ENCODE measurements at places on chromosomes 12 and 14. TPM values are rescaled to one million over a fixed set of nuclear protein-coding genes. Genes with fewer than 3 reads are reported as not detected.

The SETD1B gene
- 27.5 TPM for total RNA-seq

The STON2 gene
- 17.1 TPM for total RNA-seq

The TTC6 gene
- 1.7 TPM for total RNA-seq

The CFAP54 gene
- total RNA-seq: 0.82 TPM

The TMEM63C gene
- 34.9 TPM for total RNA-seq

The TARBP2 gene
- 22.9 TPM for total RNA-seq

The GLI1 gene
- 0.46 TPM for total RNA-seq

The MAPK1IP1L gene
- total RNA-seq: 72.7 TPM

DNA sequence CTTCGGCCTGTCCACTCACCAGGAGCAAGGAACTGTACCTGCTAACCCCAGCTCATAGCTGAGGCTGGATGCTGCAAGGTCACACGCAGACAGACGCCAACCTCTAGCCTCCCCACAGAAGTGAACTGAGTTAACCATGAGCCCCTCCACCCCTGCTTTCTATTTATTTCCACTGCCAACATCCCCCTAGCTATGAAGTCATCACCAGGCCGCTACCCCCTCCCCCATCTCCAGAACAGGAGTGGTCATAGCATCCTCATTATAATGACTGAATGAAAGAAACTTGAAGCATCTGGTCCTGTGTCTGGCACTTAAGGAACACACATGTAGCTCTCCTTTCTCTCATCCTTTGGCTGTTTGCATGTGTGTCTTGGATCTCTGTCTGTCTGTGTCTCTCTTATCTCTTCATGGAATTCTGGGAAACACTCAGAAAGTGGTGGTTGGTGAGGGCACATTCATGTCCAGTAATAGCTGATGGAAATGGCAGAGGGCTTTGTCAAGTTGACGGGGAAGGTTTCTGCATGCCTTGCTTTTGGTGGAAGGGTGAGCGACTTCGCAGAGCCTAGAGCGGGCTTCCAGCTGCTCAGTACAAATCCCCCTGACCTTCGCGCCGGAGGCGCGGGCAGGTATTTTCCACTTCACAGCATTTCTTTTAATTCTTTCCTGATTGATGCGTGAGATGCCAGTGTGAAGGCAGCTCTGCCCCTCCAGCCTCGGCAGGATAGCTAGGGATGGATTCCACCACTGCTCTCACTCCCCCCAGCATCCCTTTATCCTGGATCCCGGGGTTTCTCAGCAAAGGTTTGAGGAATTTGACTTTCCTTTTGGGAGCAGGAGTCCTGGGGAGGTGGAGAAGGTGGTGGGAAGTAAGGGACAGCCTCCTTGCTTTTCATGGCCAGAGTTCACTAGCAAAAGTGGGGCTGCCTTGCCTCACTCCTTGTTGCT, 198.2 kb downstream of the CHST11 start:
- DNase-seq: no peak

GRCh38 chr14:71403656-71404055, 496.4 kb downstream of the PCNX1 start:
- no peak for DNase-seq

DNA sequence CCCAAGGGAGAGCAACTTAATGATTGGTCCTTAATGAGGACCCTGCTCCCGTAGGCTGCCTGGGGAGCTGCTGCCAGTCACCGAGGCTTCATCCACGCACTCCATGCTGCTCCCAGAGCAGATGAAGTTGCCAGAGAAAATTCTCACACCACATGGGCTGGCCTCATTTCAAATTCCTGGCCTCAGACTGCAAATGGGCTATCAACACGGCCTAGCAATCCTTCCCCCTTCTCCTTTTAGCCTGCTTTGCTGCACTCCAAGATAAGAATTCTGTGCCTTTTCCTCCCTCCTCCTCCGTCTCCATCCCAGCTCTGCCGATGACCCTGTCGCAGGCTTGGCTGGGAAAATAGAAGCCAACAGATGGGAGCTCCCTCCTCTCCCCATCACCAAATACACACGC, 10.8 kb upstream of the DGLUCY start:
- no peak for DNase-seq

DNA sequence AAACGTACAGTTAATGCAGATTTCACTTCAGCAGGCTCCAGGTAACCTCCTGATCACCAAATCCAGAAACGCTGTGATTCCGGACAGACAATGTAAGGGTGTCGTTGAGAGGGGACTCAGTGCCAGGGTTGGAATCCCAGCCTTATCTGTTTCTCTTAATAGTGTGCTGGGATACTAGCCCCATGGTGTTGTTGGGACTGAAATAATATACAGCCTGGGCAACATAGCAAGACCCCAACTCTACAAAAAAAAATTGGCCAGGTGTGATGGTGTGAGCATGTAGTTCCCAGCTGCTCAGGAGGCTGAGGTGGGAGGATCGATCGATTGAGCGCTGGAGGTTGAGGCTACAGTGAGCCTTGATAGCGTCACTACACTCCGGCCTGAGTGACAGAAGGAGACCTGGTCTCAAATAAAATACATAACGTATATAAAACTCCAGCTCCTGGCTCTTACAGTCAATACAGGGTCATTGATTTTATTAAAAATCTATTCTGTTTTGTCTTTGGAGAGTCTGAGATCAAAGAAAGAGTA, 1.3 kb downstream of the PEBP1 start:
- DNase-seq: no peak

- DNase-seq: no peak
Measured at GRCh38 chr14:26382901-26383685, 214.7 kb downstream of the NOVA1 start.

- DNase-seq: peak; percentile 76
Measured at GRCh38 chr14:75418850-75419768, 8.7 kb upstream of the JDP2 start.

DNA sequence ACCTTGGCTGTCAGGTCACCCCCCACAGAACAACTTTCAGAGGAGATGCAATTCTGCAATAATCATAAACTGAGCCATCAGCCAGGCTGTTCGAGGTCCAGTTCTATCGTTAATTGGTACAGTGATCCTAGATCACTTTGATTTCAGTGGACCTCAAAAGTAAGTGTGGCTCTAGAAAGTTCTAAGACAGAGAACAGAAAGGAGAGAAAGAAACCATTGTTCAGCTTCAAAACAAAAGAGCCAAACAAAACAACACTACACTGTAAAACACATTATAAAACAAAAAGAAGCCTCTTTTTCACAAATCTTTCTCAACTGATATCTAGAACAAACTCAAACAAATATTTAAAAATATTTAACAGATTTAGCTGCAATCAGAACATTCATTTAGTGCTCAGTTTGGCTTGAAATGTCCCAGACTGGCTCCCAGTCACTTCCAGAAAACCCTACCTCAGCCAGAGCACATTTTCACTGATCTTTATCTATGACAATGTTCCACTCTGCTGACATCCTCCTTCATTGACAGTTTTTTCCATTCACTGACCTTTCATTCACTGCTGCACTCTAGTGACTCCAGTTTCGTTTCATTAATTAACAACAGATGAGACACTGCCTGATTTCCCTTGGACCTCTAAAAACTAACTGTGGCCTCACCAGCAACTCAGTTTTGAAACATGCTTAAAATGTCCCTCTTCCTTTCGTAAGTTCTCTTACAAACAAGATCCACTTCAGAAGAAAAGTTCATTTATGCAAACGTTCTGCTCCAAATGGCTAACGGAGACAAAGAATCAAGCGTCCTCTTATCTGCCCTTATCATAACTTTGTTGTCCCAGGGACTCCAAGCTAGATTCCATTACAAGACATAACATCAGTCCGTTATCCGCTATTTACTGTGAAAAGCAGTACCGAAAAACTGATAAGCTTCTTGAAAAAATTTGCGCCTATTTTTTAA, 56.8 kb downstream of the DUSP16 start:
- DNase-seq: no peak

- no peak for DNase-seq
Measured at GRCh38 chr12:104183443-104183842, 32.1 kb upstream of the TXNRD1 start.

- DNase-seq: no peak
Measured at GRCh38 chr14:54637270-54638134, 70.6 kb downstream of the SAMD4A start.

DNA sequence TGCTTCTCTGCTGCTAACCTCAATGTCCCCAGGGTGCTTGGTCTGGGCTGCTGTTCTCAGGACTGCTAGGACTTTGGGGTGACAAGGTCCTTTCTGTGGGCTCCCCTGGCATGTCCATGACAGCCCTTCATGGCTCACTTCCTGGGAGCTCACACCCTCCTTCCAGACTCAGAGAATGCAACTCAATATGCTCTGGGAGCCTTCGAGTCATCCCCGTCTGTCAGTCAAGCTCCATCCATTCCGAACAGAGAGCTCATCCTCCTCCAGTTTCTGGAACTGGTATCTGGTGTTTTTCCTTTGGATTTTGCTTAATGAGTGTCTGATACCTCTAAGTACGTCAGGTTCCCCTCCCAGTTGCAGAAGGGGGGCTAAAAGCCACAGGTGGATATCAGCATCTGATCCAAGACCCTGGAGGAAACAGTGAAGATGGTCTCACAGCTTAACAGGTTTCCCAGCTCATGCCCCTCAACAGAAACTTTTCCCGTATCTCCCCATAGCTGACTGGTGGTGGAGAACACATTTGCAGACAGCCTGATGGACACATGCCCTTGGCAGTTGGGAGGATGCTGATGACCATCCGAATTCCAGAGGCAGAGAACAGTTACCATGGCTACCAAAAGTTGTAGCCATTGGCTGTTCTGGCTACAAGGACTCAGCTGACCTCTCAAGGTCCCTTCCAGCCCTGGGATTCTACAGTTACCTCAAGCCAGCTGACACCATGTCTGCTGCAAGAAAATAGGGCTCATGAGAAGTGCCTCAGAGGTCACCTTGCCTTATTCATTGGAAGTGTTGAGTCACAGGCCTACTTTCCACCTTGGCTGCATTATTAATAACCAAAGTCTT, 9.5 kb upstream of the RAB35 start:
- no peak for DNase-seq

DNA sequence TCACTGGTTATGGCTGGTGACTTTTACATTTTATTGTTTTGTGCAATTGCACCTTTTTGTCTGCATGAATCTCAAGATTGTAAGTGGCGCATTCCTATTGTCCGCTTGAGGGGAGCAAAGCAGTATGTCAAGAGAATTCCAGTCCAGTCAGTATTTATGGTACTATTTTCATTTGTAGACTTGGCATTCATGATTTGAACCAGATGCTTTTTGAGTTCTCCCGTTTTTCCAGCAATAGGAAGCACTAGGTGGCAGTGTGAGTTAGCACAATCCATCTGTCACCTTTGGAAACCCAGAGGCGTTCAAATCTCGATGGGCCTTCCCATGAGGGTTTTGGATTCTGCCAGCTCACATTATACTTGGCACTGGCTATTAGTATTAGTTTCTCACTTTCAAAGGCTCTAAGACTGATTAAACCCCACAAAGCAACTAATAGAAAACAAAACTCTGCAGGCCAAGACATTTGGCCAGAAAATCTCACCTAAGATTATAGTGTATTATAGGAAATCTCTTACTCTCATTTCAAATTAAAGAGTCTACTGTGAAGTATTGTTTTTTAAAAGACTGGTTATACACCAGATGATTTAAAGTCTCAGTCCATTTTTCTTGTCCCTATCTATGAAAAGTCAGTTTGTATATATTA, 2.2 kb downstream of the DACT1 start:
- no peak for DNase-seq

GRCh38 chr14:23773981-23774380, 137.8 kb downstream of the DHRS2 start:
- no peak for DNase-seq

DNA sequence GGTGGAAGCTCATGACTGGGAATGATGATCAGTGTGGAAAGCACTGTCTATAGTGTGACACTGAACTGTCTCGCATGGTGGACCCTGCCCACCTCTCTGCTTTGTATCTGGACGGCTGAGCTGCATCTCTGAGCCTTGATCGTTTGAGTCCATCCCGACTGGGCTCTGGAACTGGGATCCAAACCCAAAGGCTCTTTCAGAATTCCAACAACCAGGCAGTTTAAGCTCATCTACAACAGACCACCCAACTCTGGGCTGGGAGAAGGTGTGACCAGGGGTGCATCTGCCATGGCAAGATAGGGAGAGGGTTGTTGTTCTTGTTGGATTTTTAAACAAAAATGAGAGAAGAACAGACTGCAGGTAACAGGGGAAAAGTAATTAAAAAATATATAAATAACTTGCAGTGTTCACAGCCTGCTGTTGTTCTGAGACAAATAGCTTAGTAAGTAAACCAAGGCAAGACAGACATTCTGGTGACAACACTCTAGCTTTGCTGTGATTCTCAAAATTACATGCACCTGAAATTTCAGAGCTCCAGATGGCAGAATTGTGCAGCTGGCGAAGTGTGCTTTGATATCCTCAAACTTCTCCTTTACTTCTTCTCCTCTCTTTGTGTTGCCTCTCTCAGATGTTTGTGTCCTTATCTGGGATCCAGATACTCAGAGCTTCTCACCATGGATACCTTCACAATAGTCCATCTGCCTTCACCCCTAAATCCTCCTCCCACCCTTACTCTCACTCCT, 209.6 kb downstream of the EMP1 start:
- DNase-seq: no peak

- DNase-seq: no peak
Measured at GRCh38 chr14:100822532-100823296, 3.2 kb upstream of the MEG3 start.

DNA sequence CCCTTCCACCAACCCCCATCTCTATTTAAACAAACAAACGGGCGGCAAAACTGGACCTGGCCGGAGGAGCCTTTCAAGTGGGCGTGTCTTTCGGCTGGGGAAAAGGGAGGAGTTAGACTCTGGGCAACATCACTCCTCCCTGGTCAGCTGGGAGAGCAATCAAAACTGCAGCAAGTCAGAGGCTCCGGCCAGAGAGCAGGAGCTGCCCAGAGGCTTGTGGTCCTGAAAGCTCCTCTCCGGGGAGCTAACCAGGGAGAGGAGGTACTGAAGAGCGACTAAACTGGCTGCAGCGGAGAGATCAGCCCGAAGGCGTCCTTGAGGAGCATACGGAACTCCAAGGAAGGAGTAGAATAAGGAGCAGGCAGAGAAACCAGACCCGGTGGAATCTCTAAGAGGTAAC, at the start of gene NEUROD4:
Gene NEUROD4, plus strand, starts transcription at position 191 of the 400 bp plus-strand sequence. CDS start 6,466 bp downstream, outside the sequence.
- peak; percentile 27 for DNase-seq

- DNase-seq: no peak
Measured at GRCh38 chr12:92554158-92555073, 148.4 kb upstream of the PLEKHG7 start.

DNA sequence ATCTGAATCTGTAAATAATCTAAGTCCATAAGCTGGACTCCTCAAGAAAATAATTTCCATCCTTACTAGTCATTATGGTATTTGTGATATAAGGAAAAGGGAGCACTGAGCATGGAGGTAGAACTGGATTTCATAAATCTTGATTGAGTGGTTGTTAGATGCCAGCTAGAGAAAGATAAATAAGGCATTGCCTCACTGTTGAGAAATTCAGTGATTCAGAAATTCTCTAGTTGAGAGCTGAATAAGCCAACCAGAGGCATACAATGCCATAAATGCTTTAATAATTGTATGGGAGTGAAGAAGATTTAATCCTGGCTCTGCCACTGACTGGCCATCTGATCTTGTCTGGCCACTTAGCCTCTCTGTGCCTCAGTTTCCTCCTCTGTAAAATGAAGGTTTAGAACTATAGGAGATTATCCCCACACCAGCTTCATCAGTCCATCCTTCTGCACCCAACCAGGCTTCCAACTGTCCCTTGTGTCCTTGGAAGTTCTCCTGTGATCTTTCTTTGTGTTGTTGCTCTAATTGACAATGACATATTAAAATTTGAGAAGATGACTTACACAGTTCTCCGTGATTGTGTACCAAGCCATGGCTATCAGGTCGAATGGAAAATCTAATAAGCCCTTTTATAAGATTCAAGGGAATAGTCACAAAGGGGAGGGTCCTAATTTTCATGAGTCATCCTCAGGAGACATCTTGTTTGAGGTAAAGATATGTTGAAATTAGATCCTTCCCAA, 394.3 kb downstream of the EGLN3 start:
- DNase-seq: no peak

GRCh38 chr12:111573476-111573875, 25.6 kb downstream of the ATXN2 start:
- no peak for DNase-seq

All from mucosa of descending colon (tissue), 3 donors.